ENCODE measurements at places on chromosomes 13 and 19.

- no peak for DNase-seq
Measured at GRCh38 chr13:73465617-73465971, 406.8 kb downstream of the KLF5 start.

GRCh38 chr19:46513461-46514236 is 18.0 kb upstream of the PNMA8B start:
- DNase-seq: peak; percentile 89

GRCh38 chr13:49807681-49808080 is 15.2 kb upstream of the KPNA3 start:
- DNase-seq: no peak

DNA sequence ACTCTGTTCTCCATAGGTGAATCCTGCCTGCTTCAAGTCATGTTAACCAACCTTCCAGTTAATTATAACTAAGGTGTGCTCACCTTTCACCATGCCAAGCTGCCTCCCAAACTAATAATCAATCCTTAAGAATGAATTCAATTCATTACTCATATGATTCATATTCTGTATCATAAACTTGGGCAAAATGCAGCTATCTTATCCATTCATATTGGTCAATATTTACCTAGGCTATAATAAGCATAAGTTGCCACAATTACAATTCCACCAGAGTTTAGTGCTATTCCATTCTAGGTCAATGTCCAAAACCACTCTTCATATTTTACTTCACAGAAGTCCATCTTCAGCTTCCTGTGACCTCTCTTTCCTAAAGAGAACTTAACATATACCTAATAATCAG is 13.4 kb downstream of the ELF1 start:
- no peak for DNase-seq

DNA sequence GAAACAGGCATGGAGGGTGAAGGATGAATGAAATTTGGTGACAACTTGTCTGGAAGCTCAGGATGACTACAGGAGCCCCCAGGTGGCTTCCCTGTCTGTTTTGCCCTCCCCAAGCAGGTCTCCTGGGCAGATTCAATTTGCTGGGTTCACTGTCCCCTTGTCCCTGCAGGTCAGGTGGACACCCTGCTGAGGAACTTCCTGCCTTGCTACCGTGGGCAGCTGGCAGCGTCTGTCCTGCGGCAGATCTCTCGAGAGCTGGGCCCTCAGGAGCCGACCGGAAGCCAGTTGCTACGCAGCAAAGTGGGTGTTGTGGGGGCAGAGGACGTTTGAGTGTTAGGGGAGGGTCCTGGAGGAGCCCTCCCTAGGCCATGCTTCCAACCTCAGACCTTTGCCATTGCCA is 19.1 kb downstream of the PGLS start:
- DNase-seq: no peak

DNA sequence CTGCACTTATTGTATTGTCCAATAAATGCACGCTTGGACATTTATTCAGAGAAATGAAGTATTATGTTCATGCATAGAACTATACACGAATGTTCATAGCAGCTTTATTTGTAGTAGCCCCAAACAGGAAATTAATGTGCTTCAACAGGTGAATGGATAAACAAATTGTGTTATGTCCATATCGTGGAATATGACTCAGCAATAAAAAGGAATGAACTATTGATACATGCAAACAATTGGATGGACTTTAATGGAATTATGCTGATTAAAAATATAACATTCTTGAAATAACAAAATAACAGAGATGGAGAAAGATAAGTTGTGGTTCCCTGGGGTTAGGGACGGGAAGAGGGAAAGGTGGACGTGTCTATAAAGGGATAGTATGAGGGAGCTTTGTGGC is 65.9 kb downstream of the GPC5 start:
- DNase-seq: no peak

- DNase-seq: no peak
Measured at GRCh38 chr19:40502647-40503319, 36.0 kb downstream of the SPTBN4 start.

DNA sequence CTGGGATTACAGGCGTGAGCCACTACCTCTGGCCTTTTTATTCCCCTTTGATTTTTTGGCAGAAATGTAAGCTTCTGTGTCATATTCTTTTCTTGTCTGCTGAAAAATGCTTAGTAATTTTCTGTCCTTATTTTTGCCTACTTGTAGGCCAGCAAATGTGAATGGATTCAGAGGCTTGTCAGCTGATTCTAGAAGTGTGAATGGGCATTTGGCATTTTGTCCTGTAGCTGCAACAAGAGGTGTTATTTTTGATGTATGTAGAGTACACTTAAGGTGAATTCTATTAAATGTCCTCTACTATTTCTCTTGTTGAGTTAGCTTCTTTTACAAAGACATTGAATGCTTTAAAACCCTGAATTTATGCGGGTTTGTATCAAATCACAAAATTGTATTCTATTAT is 50.0 kb downstream of the FRY start:
- DNase-seq: no peak
